ENCODE measurements at places on chromosomes 6 and 20.

- DNase-seq, result no peak
These were observed 50.0 kb downstream of the FBXO5 start for GRCh38 chr6:152932865-152933264.

DNA sequence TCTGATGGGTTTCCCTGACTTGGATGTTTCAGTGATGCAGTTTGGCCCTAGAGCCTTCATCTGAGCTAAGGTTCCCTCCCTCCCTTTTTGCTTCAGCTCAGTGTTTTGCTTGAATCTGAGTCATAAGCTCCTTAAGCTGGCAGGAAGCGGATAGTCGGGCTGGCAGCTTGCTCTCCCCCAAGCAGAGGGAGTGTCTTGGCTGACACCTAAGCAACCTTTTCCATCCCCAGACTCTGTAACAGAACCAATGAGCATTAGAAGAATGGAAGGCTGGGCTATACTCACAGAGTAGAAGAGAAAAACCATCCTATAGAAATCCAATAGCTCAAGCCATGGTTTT is 98.3 kb downstream of the HAO1 start:
- peak; percentile 92 for DNase-seq

- DNase-seq, result peak; percentile 34
These were observed 111.8 kb downstream of the ATG5 start for GRCh38 chr6:106213660-106214289.

DNA sequence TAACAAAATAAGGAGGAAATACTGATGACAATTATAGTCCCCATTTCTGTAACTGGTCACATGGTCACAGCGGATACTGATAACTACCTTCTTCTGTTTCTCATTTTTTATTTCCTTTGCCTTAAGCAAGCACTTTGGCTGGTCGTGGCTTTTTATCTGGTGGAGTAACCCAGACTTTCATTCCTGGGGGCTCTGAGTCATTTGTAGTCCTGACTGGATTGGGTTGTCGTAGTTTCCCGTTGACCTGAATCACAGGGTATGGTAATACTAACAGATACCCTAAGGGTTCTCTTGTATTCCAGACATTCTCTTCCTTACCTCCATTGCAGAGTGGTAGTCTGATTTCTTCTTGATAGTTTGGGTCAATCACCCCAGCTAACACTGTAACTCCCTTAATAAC is 500.3 kb upstream of the ADGRB3 start:
- peak; percentile 51 for DNase-seq

GRCh38 chr20:63740070-63740626 is 572 bp downstream of the SLC2A4RG start:
- DNase-seq, result peak; percentile 63

DNA sequence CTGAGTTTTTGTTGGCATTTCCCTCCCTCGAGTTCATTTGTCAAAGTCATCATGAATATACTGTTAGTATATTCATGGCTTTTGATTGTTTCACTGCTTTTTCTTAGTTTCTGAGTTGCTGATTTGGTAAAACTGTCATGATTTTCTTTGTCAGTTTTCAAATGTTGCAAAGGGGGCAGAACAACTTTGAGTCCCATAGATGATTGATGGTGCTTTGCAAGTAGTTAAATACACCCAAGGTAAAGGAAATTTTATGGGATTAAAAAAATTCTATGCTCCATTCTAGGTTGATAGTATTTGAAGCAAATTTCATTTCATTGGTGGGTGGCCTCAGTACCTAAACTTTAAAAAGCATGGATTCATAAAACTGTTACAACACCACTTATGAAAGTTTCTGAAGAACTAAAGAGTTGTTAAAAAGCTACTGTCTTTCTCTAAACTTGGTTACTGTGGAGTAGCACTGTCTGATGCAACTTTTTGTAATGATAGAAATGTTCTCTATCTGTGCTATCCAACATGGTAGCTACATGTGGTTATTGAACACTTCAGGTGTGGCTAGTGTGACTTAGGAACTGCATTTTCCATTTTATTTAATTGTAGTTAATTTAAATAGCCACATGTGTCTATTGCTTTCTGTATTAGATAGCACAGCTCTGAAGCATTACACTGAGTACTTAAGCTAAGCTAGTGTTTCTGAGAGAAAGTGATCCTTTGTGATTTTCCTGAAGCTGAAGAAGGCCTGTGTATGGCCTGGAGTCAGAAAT is 153.6 kb downstream of the ZFAND3 start:
- DNase-seq, result no peak

DNA sequence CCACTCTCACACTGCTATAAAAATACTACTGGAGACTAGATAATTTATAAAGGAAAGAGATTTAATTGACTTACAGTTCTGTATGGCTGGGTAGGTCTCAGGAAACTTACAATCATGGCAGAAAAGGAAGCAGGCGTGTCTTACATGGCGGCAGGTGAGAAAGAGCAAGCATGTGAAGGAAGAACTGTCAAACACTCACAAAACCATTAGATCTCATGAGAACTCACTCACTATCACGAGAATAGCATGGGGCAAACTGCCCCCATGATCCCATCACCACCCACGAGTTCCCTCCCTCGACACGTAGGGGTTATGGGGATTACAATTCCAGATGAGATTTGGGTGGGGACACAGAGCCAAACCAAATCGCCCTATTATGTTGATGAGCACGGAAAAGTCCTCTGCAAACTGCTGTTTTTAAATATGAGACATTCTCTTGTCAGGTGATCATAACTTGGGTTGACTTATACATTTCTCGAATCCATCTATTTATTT is 133.5 kb downstream of the AIG1 start:
- DNase-seq, result no peak

DNA sequence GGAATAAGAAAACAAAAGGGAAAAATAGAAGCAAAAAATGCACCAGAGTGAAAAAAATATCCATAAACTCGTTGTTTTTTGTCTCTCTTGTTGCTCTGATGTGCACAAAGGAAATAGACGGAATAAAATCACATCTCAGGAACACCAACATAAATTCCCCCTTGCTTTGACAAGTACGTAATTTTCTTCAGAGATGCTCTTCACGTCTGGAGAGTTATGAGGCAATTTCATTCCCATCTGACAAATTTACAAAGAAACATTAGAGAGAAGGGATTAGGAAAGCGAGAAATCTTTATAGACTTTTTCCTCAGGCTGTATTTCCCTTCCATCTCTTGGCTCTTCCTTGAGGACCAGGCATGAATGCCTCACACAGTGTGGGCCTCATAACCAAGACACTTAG is 250.1 kb upstream of the ZFP64 start:
- no peak for DNase-seq

- no peak for DNase-seq
These were observed 648.0 kb upstream of the GJE1 start for GRCh38 chr6:141484711-141485110.

Data from astrocyte of the hippocampus (primary cell).